Stimulated activated CD4-positive, alpha-beta T cell treated with anti-CD3 and anti-CD28 coated beads, Interleukin-1b, Interleukin-23, amount 100 ng/mL, for 1 hour (primary cell): ENCODE measurements at places on chromosomes 13 and 19.
A peak's percentile ranks its signal among the peaks of the same experiment; 100 is the strongest.

DNA sequence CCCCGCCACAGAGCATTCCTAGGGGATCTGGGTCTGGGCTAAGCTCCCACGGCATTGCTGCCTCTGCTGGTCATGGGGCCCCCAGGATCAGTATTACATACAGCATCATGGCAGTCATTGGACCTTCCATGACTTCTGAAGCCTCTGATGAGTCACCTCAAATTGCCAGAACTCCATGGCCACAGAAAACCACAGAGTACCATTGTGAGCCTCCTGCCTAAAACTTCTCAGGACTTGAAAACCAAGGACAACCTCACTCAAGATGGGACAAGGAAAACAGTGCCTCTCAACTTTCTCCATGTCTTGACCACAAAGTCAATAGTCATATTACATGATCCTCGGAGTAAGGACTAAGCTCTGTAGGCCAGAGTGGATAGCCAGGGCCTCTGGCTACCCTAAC, 306.0 kb downstream of the GPC5 start:
- no peak for DNase-seq

DNA sequence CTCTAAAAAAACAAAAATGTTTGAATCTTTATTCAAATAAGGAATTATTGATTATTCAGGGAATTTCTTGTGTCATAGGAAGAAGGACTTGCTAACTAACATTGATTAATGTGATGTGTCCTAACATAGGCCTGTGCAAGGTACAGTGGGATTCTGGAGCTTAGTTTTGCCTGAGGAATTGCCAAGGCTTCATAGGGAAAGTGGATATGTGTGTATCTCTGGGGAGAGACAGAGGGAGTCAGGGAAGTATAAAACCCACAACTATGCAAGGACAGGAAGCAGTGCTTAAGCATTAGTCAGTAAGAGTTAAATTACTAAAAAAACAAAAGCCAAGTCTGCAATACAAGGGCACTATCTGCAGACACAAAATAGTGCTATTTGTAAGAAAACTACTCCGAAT, 59.6 kb downstream of the WDFY2 start:
- no peak for DNase-seq

DNA sequence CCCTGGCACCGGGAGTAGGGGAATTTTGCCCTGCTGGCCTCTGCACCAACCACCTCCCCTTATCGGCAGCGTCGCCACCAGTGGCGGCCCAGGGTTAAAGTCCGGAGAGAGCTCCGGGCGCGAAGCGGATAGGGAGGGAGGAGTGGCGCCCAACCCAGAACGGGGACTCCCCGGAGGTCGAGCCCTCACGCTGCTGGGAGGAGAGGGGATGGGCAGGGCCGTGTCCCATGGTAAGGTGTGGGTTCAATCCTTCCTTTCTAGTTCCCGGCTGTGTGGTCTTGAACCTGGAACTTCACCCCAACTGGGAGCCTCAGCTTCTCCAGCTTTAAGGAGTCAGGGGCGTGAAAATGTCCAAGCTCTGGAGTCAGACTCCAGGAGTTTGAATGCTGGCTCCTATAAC, 23.3 kb upstream of the BCL3 start:
- DNase-seq, result no peak

DNA sequence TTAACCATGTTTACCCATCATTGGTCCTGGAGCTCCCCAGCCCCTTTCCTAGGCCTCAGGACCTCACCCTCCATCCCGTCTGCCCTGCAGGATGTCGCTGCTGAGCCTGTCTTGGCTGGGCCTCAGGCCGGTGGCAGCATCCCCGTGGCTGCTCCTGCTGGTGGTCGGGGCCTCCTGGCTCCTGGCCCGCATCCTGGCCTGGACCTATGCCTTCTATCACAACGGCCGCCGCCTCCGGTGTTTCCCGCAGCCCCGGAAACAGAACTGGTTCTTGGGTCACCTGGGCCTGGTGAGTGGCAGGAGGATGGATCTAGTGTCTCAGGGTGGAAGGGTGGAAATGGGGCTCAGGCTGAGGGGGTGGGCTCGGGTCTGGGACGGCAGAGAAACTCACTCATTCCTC, 508 bp downstream of the CYP4F8 start:
- no peak for DNase-seq

- no peak for DNase-seq
These were observed 904.8 kb upstream of the PCDH20 start for GRCh38 chr13:62320129-62321108.

- peak; percentile 66 for DNase-seq
These were observed 4.0 kb upstream of the GRIN3B start for GRCh38 chr19:996051-996838.

GRCh38 chr13:21372530-21372929, 86.6 kb downstream of the ZDHHC20 start:
- no peak for DNase-seq

GRCh38 chr13:103431856-103432255, 365.6 kb upstream of the SLC10A2 start:
- no peak for DNase-seq

DNA sequence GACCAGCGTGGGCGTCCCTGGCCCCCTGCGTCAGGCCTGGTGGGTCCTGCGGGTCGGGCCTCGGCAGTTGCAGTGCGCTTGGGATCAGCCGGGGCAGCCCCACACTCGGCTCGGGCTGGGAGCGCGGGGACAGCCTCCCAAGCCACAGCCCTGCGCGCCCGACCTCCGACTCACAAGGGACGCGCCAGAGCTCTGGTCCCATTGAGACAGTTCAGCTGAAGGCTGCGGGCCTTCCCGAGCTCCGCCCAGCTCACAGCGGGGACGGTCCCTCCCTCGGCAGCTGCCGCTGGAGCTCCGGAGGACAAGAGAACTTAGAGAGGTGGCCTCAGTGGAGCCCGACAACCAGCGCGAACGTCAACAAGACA, 45.7 kb upstream of the ZNF730 start:
- DNase-seq, result no peak

- DNase-seq, result no peak
These were observed 4.1 kb downstream of the TNFSF13B start for GRCh38 chr13:108273429-108274118.
